ENCODE measurements at places on chromosomes 12 and 14. TPM values are rescaled to one million over a fixed set of nuclear protein-coding genes. Genes with fewer than 3 reads are reported as not detected.

Gene DNAJC22
- not detected for total RNA-seq

Gene CLEC4D
- total RNA-seq: not detected

Gene MGAT4C
- not detected for total RNA-seq

Gene HOXC10
- total RNA-seq: not detected

Gene LMNTD1
- not detected for total RNA-seq

Gene ACSM4
- not detected for total RNA-seq

Gene LRP1-AS
- total RNA-seq: not detected

Gene A2M
- total RNA-seq: not detected

Data from CD4-positive, alpha-beta T cell (primary cell).